ENCODE measurements at places on chromosomes 6 and 20. TPM values are rescaled to one million over a fixed set of nuclear protein-coding genes. Genes with fewer than 3 reads are reported as not detected.

Gene SLC22A16
- total RNA-seq: not detected

DNA sequence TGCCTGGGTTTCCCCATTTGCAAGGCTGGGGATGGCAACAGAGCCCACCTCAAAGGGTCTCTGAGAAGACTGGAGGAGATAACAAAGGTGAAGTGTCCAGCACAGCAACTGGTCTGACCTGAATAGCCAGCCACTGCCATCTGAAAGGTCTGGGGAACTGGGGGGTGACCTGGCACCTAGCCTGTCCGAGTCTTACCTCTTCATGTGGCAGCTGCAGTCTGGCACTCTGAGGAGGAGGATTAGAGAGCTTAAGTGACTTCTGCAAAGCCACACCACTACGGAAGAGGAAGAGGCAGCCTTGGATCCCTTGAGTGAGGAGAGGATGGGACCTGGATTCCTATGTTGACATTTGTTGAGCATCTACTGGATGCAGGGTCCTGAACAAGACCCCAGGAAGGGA lies 22.2 kb downstream of the C20orf203 start:
- H3K27ac ChIP-seq: no peak overlapping the region
- no peaks in the 10 kb centered on the region for H3K27me3 ChIP-seq
- H3K4me3 ChIP-seq: no peak overlapping the region
- no peaks in the 10 kb centered on the region for H3K36me3 ChIP-seq
- no peak for DNase-seq

GRCh38 chr20:45469336-45470261 lies at the start of gene WFDC2:
WFDC2 (plus strand) TSS chr20:45469753; CDS start chr20:45469782, 29 bp downstream.
- peaks cover 62% of the 10 kb centered on the region for H3K27me3 ChIP-seq
- no peak within 1 kb of the TSS for H3K27ac ChIP-seq
- H3K36me3 ChIP-seq: no peaks in the 10 kb centered on the region
- no peak for DNase-seq

GRCh38 chr20:20887593-20888265 lies 175.3 kb upstream of the RALGAPA2 start:
- H3K4me3 ChIP-seq: no peak overlapping the region
- H3K36me3 ChIP-seq: no peaks in the 10 kb centered on the region
- H3K27ac ChIP-seq: no peak overlapping the region
- DNase-seq: no peak

GRCh38 chr6:89024456-89024855 lies 56.1 kb upstream of the PNRC1 start:
- no peak overlapping the region for H3K4me3 ChIP-seq
- no peak for DNase-seq
- H3K27ac ChIP-seq: no peak overlapping the region
- no peaks in the 10 kb centered on the region for H3K36me3 ChIP-seq
- H3K4me1 ChIP-seq: no peaks in the 10 kb centered on the region

DNA sequence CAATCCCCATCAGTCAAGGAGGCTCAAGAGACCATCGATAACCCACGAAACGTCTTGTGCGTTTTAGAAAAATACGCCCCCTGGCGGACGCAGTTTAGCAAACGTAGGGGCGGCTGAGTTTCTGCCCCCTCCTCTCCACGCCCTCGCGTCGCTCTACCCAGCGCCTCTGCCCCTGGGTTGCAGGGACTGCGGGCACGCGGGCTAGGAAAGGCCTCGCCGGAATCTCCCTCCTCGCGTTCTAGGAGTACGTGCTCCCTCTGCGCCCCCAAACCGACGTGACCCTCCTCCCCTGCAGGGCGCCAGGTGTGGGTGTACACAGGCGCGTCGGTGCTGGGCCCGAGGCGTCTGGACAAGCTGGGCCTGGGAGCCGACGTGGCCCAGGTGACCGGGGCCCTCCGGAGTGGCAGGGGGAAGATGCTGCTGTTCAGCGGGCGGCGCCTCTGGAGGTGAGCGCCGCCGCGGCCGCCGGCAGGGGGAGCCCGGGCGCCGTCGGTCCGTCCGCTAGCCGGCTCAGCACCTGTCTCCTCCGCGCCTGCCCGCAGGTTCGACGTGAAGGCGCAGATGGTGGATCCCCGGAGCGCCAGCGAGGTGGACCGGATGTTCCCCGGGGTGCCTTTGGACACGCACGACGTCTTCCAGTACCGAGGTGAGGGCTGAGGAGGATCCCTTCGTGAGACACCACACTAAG lies 5.3 kb downstream of the MMP9 start:
- H3K4me3 ChIP-seq: peak overlapping the region; percentile 10
- H3K36me3 ChIP-seq: no peaks in the 10 kb centered on the region
- peaks cover 64% of the 10 kb centered on the region for H3K27me3 ChIP-seq
- no peaks in the 10 kb centered on the region for H3K4me1 ChIP-seq
- H3K27ac ChIP-seq: no peak overlapping the region
